ENCODE measurements at places on chromosomes 5 and 9.

GRCh38 chr9:88270413-88270812, 117.8 kb upstream of the SPIN1 start:
- DNase-seq: no peak

DNA sequence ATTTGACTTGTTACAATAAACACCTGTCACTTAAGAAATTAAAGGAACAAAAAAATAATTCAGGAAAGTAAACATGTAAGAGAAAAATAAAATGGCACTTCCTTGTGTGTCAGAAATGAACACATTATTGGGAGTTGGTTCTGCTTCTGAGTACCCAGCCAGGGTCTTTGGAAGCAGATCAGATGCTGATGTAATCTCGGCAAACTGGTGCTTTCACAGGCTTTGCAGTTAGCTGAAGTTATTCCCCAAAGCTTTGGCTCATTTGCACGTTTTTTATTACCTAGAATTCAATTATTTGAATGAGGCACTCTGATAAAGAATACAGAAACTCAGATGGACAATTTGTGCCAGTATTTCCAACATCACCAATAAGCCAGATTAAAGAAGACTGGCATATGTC, 10.9 kb downstream of the CDH18 start:
- DNase-seq: no peak

DNA sequence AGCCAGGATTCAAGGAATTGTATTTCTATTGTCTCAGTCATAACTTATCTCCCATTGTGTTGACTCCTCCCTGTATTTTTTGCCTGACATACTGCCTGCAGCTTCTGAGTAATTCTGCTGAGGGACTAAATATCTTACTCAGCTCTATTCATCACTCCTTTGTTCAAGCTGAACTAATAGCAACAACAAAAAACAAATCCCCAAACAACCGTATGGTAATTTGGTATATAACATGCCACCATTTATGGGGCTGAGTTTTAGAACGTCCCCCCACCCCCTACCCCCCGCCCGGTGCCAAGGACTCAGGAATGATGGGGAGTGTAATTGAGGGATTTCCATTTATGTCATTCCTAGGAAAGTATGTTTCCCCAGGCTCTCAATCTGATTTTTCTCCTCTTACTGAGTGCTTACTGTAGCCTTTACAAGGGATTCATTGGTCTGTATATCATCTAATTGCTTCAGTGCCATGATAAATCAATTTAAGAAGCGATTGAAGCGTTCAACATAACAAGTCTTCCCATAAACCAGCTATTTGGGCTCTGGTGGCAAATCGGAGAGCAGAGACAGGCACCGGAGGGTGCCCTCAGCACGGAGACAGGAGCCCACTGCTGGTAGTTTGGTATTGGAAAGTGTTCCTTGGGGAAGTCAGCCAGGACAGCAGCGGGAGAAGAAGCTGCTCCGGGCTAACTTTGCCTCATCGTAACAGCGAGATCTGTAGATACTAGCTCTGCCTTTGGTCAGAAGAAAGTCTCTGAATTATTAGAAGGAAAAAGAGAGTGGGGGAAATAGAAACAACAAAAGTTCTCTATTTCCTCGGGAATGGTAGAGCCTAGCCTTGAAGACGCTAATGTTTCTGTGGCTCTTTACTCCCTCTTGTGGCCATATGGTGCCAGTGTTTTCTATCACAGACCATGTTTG, 40.7 kb upstream of the HSD17B4 start:
- peak; percentile 81 for DNase-seq

GRCh38 chr9:128723352-128723865, 518 bp downstream of the ZDHHC12 start:
- DNase-seq: no peak

DNA sequence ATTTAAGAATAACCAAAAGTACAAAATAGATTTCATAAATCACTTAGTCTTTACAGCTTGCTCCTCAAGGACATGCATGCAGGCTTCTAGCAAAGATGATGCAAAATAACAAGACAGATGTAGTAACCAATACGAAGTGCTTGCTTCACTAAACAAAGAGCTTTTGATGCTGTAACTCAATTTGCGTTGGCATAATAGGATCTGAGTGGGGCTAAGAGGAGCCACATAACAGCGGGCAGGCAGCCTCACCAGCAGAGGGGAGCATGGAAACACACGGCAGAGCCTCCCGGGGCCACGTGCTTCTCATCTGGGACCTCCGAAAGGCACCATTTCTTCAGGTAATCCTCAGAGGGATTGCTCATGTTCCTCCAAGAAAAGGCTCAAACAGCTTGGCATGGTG, 139.7 kb downstream of the C5orf15 start:
- no peak for DNase-seq

GRCh38 chr5:150600616-150601490, 39.6 kb upstream of the SYNPO start:
- no peak for DNase-seq

Measured in CD4-positive, alpha-beta T cell treated with Interleukin-12 subunit alpha and Interleukin-12 subunit beta, for 1 hour (primary cell).